ENCODE measurements at places on chromosomes 11 and 22. TPM values are rescaled to one million over a fixed set of nuclear protein-coding genes. Genes with fewer than 3 reads are reported as not detected.

Gene PDGFB
- 0.09 TPM for total RNA-seq

Gene GALNT18
- 2.4 TPM for total RNA-seq

Gene OR5M8
- not detected for total RNA-seq

Gene CCDC15
- 9.8 TPM for total RNA-seq

Gene WBP2NL
- 1.6 TPM for total RNA-seq

Gene BIK
- total RNA-seq, result not detected

Gene DBX1
- not detected for total RNA-seq

Gene MOGAT2
- total RNA-seq, result not detected

Gene NPTXR
- 1.3 TPM for total RNA-seq

Gene NRGN
- 0.27 TPM for total RNA-seq

Gene TMPRSS13
- total RNA-seq, result not detected

Gene DGCR6
- total RNA-seq, result 1.8 TPM

Gene ACER3
- 15.3 TPM for total RNA-seq

Gene FERMT3
- 7.2 TPM for total RNA-seq

Gene RAC2
- 14.4 TPM for total RNA-seq

Gene OR4B1
- total RNA-seq, result not detected

Gene OVOL1
- total RNA-seq, result not detected

Gene CFAP300
- 12.7 TPM for total RNA-seq

Gene MS4A4A
- total RNA-seq, result not detected

Gene PHLDA2
- total RNA-seq, result 1.2 TPM

Gene ARHGAP32
- total RNA-seq, result 20.1 TPM

Gene OR4P4
- not detected for total RNA-seq

Gene OR51B4
- total RNA-seq, result not detected

Gene MICAL3
- total RNA-seq, result 20.5 TPM

Gene OR56A1
- not detected for total RNA-seq

Gene OR52H1
- 0.81 TPM for total RNA-seq

Gene CYTH4
- total RNA-seq, result 0.72 TPM

Data from fibroblast of the aortic adventitia (primary cell).